Parietal lobe (tissue), 2 donors: ENCODE measurements at places on chromosomes 12 and 14. TPM values are rescaled to one million over a fixed set of nuclear protein-coding genes. Genes with fewer than 3 reads are reported as not detected.

SRRM4 gene
- total RNA-seq: 19.7 TPM

CLEC7A gene
- 0.31 TPM for total RNA-seq

ART4 gene
- not detected for total RNA-seq

NEUROD4 gene
- 4.4 TPM for total RNA-seq

GALNT16 gene
- total RNA-seq: 10.3 TPM

TAS2R20 gene
- 26.0 TPM for total RNA-seq
